Left cardiac atrium (tissue), 4 donors: ENCODE measurements at places on chromosomes 7 and 10. TPM values are rescaled to one million over a fixed set of nuclear protein-coding genes. Genes with fewer than 3 reads are reported as not detected.

DNA sequence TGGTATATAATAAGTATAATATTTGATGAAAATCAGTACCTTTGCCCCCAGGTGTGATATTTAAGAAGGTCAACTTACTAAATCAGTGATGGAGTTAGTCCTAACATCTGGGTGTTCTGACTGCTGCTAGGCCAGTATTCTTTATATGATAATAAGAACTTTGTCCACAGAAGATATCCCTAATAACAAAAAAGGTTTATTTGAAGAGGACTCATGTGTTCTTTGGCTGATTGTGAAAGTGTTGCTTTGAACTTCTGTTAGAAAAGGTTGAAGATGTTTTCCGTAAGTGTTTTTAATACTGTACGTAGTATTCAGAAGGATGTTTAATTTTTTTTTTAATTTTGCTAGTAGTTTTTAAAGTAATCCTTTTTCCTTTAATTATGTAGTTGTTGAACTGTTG is 10.2 kb downstream of the PTEN start:
- no peak for DNase-seq

- DNase-seq = no peak
These were observed 57.4 kb upstream of the CASD1 start for GRCh38 chr7:94452239-94452638.

CYP3A4 gene
- total RNA-seq = 0.32 TPM

DNA sequence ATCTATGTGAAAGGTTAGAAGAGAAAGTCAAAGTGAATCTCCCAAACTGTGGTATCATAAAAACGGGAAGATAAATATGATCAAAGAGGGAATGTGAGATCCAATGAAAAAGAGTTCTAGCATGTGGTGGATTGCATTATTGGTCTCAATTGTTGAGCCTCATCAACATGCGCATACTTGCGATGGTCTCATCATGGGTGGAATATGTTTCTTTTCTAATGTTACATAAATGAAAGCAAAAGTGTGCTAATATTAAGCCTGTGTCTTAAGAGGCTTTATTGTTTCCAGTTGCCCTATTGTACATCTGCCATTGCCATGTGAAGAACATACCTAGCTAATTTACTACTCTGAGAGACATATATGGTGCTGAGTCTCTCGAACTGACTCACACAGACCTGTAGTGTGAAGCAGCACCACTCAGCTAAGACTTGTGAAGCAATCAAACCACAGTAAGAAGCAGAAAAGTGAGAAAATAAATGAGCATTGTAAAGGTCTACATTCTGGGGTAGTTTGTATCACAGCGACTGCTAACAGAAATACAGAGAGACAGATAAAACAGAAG is 645.5 kb upstream of the PCDH15 start:
- no peak for DNase-seq

GRCh38 chr7:104552102-104552501 is 223.7 kb downstream of the LHFPL3 start:
- DNase-seq = peak; percentile 48

- no peak for DNase-seq
These were observed 506 bp downstream of the MCM10 start for GRCh38 chr10:13161857-13162271.

GRCh38 chr7:26007510-26007909 is 144.5 kb upstream of the NFE2L3 start:
- DNase-seq = no peak

- DNase-seq = no peak
These were observed 125.9 kb downstream of the TRRAP start for GRCh38 chr7:99004216-99004615.

GRCh38 chr10:58164517-58164916 is 103.2 kb downstream of the IPMK start:
- no peak for DNase-seq

- no peak for DNase-seq
These were observed 825.3 kb upstream of the C7orf33 start for GRCh38 chr7:147765301-147765700.

SPDYE1 gene
- not detected for total RNA-seq

DNA sequence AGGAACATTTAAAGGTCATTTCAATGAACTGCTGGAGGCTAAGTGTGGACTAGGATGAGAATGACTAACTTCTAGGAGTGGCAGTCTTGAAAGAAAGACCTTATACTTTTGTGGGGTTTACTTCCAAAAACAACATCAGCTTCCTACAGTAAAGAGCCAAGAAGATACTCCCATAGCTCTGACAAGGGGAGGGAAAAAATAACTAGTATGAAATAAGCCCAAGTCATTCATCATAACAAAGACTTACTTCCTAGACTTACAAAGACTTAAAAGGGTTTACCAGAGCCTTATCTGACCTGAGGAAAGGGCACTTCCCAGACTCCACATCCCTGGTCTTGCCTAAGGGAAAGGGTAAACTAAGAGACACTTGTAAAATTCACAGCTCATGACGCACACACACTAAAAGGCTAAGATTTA is 31.7 kb downstream of the ARHGAP12 start:
- no peak for DNase-seq

- no peak for DNase-seq
These were observed 51.8 kb downstream of the RASGEF1A start for GRCh38 chr10:43214956-43215561.

DNA sequence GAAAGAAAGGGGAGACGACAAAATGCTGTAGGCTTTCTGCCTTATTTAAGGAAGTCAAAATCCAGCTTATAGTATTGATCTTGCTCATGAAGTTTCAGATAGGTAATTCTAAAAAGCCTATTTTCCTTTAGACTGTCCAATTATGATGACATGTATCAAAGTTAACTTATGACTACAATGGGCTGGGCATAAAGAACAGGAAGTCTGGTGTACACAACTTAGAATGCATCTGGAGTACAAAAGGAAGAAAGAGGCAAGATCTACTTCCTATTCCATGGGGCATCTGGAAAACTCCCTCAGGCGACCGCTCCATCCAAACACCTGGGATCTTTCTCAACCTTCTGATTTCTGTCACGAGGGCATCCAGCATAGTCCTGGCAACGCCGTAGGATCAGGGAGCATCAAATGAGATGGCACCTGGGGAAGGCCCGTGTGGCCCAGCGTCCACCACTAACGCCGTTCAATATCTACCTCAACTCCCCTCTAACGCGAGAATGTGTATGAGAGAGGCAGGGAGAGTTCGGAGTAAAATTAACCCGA is 512 bp downstream of the FAM24B start:
- DNase-seq = no peak

KCNIP2 gene
- 335 TPM for total RNA-seq
